Sigmoid colon (tissue), 7 donors: ENCODE measurements at places on chromosomes 2 and 18. TPM values are rescaled to one million over a fixed set of nuclear protein-coding genes. Genes with fewer than 3 reads are reported as not detected.

The CCDC178 gene
- total RNA-seq = under 0.01 TPM

DNA sequence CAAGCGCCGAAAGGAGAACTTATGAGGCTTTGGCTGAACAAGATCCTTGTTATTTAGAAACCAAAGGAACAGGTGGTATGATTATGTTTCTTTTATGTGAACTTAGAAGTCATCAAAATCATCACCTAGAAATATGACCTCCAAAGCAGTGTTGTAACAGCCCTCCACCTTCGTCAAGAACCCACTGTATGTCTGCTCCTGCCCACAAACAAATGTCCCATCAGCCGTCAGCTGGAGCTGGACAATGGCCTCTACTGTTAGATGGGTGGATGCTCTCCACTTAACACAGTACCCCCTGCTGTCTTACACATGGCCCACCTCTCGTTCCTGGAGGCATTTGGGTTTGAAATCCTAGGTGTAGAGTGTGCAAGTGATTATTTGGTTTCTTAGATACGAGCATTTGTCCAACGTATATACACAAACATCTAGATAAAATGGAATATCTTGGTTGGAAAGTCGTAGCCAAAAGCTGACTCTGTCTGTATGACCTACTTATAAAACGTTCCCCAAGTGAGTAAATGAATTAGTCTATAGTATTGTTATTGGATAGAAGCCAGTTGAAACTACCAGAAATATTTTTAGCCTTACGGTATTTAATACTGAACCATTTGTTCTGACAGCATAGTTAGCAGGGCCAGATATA lies 113.0 kb downstream of the CRIM1 start:
- DNase-seq = no peak

- no peak for DNase-seq
These were observed 13.9 kb downstream of the CLASP1 start for GRCh38 chr2:121635371-121635770.

The TMEM163 gene
- total RNA-seq = 0.28 TPM

The PDE6D gene
- total RNA-seq = 30.5 TPM

The ALLC gene
- total RNA-seq = not detected
